Chondrocyte (in vitro differentiated cells): ENCODE measurements at places on chromosomes 7 and 10.

DNA sequence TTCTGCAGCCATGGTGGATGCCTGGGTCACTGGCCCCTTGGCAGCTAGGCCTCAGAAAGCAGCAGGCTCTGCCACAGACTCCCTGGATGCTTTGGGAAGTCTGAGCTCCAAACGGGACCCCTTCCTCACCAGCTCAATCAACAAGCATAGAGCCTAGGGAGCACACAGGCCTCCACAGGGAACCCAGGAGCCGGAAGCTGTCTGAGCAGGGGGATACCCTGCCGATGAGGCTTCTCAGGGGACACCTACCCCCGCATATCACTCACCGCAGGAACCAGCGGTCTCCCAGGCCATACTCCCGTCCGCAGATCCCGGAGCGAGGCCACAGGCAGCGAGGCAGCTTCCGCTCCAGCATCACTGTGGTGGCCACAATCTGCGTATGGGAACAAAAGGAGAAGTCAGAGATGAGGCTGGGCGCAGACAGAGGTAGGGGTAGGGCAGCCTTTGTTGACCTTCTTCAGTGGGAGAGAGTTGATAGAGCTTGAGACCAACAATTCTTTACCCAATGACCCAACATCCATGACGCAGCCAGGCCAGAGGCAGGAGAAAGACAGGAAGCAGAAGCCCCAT, 13.4 kb downstream of the TRPV6 start:
- no peak for DNase-seq

- no peak for DNase-seq
Observed at GRCh38 chr10:49282306-49282705, 16.7 kb upstream of the C10orf71 start.

DNA sequence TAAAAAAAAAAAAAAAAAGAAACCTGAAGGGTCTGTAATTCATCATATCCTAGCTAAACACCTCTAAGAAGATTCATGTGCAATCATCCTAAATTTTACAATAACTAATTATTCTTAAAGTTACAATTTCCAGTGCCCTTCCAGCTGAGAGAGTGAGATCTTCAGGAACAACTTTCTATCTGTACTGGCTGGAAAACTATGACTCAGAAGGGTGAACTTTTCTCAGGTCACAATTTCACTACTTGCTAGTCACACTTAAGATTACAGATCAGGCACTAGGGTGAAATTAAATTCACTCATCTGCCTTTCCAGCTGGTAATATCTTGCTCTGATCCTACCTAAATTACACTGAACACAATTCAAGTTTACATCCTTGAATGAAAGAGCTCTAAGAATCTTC, 158.8 kb downstream of the ANK3 start:
- no peak for DNase-seq

DNA sequence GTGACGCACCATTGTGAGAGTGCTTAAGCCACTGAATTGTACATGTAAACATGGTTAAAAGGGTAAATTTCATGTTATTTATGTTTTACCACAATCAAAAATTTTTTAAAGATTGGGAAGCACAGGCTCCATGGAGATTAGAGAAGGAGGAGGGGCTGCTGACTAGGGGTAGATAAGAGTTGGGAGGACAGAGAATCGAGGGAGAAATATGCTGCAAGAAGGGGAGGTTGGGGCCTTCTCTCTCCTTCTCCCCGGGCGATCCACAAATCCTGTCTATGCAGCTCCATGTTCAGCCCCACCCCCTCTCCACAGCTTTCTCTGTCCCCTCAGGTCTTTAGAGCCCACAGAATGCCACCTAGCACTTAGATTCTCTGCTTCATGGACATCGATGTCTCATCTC, 12.1 kb downstream of the ZNF467 start:
- DNase-seq, result no peak

GRCh38 chr7:42151309-42151708, 85.7 kb downstream of the GLI3 start:
- DNase-seq, result no peak

DNA sequence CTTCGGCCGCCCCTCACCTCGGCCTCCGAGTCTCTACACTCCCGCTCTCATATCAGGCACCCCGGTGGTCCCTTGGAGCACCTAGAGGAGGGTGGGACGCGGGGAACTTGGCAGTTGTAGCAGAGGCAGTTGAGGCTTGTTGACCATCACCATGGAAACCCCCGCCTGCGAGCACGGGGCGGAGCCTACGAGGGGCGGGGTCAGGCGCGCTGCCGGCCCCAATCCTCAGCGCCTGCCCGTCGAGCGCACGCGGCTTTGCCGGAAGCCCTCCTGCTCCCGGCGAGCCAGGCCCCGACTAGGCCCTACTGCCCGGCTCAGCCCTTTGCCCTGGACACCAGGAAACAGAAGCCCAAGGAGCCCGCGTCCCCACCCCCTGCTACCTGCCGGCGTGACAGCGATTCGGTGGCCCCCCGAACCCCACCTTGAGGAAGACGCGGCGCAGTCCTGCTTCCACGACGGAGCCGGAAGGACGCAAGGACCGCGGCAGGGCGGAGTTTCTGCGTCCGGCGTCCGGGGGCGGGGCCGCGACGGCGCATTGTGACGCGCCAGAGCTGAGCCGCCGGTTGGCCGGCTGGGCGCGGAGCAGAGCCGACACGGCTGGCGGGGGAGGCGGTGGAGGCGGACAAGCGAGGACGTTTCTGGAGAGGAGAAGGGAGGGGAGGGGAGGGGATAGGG, at the start of gene HNRNPF:
Gene HNRNPF, minus strand, starts transcription at position 477 of the 675 bp plus-strand sequence. CDS start 21,302 bp downstream, outside the sequence.
- peak; percentile 97 for DNase-seq

DNA sequence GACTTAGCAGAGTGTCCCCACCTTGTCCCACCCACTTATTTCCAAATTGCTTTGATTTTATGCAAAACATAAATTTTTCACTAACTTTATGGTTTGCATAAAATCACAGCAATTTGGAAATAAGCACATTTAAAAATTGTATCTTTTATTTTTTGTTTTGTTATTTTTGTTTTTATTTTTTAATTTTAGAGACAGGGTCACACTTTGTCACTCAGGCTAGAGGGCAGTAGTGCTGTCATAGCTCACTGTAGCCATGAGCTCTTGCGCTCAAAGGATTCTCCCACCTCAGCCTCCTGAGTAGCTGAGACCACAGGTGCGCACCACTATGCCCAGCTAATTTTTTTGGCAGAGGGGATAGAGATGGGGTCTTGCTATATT, 43.2 kb downstream of the APBB1IP start:
- DNase-seq, result no peak

DNA sequence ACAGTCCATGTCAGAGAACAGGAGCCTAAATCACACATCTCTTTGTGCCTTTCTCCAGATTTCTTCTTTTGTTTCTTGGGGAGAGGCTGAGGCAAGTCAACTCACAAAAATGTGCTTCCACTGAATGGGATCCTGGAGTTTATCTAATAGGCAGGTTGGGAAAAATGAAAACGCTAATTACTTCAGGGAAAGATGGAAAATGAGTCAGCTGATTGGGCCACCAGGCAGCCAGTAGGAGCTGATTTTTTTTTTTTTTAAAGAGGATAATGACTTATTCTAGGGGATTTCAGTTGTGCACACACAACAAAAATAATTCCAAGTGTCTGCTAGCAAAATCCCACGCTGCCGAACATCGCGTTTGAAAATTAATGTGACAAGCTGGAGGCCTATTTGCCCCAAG, 412.8 kb upstream of the ZMIZ1 start:
- DNase-seq, result no peak

DNA sequence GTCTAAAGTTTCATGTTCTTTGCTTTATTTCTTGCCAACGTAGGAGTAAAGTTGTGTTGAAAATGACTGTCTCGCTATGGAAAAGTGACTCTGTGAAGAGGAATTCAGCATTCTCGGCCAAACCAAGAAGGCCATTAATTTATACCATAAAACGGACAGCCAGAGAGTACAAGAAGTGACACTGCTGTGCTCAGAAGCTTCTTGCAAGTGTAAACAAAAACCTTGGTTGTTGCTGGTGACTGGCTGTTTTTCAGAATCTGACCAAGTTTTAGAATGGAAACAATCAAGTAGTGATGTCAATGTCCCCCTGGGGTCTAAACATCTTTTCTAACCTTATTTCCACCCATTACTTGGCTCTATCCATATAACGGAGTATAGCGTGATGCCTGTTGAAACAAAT, 201.9 kb downstream of the INHBA start:
- DNase-seq, result no peak

DNA sequence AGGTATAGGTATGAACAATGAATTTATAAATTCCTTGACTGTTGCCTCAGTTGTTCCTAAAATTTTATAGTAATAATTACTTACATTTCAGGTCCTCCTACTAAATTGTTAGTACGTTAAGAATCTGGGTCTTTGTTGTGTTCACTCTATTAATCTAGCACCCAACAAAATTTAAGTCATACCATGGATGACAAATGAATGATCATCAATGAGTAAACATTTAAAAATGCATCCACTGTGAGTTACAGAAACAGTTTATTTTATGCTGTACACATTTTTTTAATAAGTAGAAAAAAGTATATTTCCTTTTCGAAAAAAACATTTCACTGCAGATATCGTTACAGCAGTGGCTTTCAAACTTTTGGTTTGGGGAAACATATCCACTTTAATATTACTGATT, 265.2 kb downstream of the PCLO start:
- no peak for DNase-seq

GRCh38 chr7:101624246-101625001, 4.7 kb downstream of the MYL10 start:
- no peak for DNase-seq

- DNase-seq, result no peak
Observed at GRCh38 chr7:45482451-45482850, 91.7 kb upstream of the ADCY1 start.

DNA sequence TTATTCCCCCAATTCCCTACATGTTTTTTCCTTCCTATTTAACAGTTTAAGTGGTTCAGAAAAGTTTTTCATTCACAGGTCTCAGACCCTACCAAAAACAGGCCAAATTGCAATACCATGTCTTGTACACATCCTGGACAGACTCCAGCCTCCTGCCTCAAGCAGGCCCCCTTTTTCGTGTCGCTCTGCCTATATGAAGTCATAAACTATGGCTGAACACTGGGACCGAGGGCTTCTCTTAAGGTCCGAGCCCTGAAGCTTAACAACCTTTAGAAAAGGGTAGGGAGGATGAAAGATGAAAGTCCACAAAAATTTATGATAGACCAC, 1.4 kb downstream of the FBXW4 start:
- no peak for DNase-seq

GRCh38 chr10:4691301-4691700, 134.7 kb upstream of the AKR1E2 start:
- no peak for DNase-seq
